Left cardiac atrium (tissue), 4 donors: ENCODE measurements at places on chromosomes 4 and X. TPM values are rescaled to one million over a fixed set of nuclear protein-coding genes. Genes with fewer than 3 reads are reported as not detected.

Gene CCDC160
- total RNA-seq: not detected

Gene DCAF4L1
- 0.37 TPM for total RNA-seq

Gene KDR
- total RNA-seq: 22.3 TPM

Gene TMEM156
- total RNA-seq: 0.47 TPM

Gene TDO2
- not detected for total RNA-seq
